ENCODE measurements at places on chromosomes 2 and 18.

DNA sequence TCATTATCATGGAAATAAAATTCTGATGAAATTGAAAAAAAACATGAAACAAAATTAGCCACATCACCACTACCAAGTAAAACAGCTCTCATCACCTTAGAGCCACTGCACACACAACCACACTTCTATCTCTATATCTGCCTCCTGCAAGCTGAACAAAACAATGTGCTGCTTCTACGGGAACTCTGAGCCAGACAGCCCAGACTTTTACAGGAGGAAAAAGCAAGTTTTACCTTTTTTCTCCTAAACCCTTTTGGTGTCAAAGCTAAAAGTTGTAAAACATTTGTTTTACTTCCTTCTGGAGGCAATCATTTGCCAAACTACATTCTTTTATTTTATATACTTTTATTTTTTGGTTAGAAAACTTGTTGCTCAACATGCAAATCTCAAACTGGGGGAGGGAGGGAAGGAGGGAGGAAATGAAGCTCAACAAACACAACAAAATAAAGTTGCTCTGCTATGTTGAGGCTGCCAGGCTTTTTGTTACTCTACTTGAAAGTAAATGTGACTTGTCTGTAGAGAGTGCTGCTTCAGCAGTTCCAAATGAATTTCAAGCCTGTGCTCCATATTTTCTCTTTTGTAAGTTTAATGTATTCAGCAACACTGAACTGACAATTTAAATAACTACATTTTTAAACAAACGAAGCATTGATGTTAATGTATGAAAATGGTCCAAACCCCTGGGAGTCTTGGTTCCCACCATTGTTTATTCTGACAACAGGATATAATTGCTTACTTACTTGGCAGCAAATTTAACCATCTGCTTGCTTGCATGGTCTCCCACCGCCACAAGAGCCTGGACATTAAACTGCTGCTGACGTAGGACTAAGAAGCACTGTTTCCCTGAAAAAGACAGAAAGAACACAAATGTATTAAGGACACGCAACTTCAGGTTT is 24.5 kb downstream of the DARS1 start:
- DNase-seq = peak; percentile 18

DNA sequence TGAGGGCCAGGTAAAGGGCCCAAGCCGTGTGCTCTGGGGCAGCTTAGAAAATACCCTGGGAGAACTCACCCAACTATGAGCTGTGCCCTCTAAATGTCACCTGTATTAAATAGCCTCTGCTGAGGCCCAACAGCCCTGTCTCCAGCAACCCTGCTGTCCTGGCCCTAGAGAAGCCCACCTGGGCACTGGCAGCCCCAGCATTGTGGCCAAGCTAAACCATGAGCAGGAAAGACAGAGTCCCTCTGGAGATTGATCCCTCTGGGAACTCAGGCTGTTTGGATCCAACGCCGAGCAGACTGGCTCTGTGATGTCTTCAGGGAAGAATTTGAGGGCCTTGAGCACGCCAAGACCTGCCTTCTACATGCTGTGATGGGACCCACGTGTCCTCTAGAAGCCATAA is 126.5 kb downstream of the TTC32 start:
- no peak for DNase-seq

GRCh38 chr18:43571078-43571689 is 293.9 kb upstream of the SYT4 start:
- DNase-seq = peak; percentile 41

DNA sequence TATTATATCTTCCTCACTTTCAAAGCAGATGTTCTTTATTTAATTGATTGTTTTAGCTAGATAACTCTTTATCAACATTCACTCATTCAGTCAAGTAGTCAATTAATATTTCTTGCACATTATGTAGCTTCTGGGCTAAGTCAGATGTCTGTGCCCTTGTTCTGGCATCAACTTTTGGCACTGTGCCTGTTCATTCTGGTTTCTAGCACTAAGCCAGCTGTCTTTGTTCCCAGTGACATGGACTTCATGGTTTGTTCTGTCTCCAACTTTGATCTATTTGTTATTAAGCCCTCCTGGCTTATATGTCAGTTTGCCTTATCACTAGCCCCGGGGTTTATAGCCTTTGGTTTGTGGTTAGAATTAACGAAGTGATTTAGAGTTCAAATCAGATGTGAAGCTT is 247.9 kb upstream of the SYT4 start:
- no peak for DNase-seq

- no peak for DNase-seq
Measured at GRCh38 chr2:32824070-32824809, 122.5 kb upstream of the LTBP1 start.

- no peak for DNase-seq
Measured at GRCh38 chr2:116586328-116586689, 1228.2 kb upstream of the DDX18 start.

- no peak for DNase-seq
Measured at GRCh38 chr2:62402156-62402555, 103.8 kb downstream of the TMEM17 start.

- no peak for DNase-seq
Measured at GRCh38 chr2:46050489-46050888, 246.7 kb upstream of the EPAS1 start.

GRCh38 chr2:231554748-231555545 is 24.7 kb upstream of the NMUR1 start:
- DNase-seq = no peak

All from activated CD4-positive, alpha-beta T cell treated with anti-CD3 and anti-CD28 coated beads, Interleukin-2, amount 50 U/mL, for 16 hours (primary cell).